Right renal cortex interstitium (tissue), 3 donors: ENCODE measurements at places on chromosomes 6 and 20. TPM values are rescaled to one million over a fixed set of nuclear protein-coding genes. Genes with fewer than 3 reads are reported as not detected.

The ANGPT4 gene
- polyA plus RNA-seq = 0.50 TPM

The RNF39 gene
- 1.7 TPM for polyA plus RNA-seq

The ZSCAN16 gene
- polyA plus RNA-seq = 15.0 TPM

The FOXA2 gene
- not detected for polyA plus RNA-seq

The DEFB115 gene
- polyA plus RNA-seq = not detected

The SERINC3 gene
- 76.0 TPM for polyA plus RNA-seq

The KHDC1L gene
- polyA plus RNA-seq = 0.69 TPM

The STX11 gene
- 0.69 TPM for polyA plus RNA-seq

The EBF4 gene
- 22.8 TPM for polyA plus RNA-seq

The IMPG1 gene
- polyA plus RNA-seq = 1.9 TPM

The PRKN gene
- 8.3 TPM for polyA plus RNA-seq

The FAM184A gene
- 10.2 TPM for polyA plus RNA-seq

The TMEM244 gene
- polyA plus RNA-seq = not detected

GRCh38 chr6:139801571-139802321 lies 427.3 kb upstream of the CITED2 start:
- DNase-seq = no peak

GRCh38 chr20:62448038-62448437 lies 20.7 kb upstream of the RBBP8NL start:
- DNase-seq = no peak

- DNase-seq = no peak
These were observed 52.3 kb upstream of the L3MBTL3 start for GRCh38 chr6:129966125-129966524.

DNA sequence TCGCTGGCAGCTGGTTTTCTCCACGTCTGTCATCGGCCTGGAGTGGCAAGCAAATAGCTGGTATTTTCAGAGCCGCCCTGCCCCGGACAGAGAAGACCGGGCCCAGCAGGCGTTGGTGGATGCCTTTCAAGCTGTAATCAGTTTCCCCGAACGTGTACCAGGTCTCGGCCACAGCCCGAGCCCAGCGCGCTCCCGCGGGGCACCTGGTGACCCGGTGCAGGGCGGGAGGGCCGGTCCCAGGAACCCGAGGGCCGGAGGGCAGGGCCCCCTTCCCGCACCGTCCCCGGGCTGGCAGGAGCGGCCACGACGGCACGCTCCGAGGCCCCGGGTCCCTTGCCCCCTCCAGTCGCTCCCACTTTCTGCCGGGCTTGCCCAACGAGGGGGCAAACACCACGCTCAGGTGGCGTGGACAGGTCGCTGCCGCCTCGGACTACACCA lies 348 bp upstream of the PYGB start:
- DNase-seq = no peak

DNA sequence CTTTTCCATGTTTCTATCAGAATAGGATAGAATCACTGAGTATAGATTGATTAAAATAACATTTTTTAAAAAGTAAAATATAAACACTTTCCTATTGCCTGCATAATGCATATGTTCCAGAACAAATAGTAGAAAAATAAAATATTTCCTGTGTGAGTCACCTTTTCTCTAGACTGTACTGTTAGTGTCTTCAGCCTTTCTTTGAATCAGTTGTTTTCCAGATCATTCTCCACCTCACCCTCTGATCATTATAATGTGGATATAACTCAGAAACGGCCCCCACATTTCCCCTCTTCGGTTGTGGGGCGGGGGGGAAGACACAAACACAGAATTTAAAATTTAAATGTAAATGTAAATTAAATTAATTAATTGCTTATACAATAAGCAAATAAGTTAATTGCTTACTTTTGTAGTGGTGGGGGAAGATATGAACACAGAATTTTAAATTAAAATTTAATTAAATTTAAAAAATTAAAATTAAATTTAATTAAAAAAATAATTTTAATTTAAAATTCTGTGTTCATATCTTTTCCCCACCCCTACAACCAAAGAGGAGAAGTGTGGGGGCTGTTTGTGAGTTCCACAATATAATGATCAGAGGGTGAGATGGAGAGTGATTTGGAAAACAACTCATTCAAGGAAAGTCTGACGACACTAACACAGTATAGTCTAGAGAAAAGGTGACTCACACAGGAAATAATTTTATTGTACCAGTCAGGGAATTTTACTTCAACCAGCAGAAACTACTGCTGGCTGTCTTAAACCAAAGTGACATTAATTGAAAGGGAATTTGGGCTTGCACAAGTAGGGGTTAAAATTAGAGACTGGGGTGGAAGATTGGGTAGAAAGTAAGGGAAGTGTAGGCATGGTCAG lies 37.1 kb upstream of the PROKR2 start:
- no peak for DNase-seq

- DNase-seq = no peak
These were observed 6.8 kb upstream of the POU3F2 start for GRCh38 chr6:98827295-98828159.

DNA sequence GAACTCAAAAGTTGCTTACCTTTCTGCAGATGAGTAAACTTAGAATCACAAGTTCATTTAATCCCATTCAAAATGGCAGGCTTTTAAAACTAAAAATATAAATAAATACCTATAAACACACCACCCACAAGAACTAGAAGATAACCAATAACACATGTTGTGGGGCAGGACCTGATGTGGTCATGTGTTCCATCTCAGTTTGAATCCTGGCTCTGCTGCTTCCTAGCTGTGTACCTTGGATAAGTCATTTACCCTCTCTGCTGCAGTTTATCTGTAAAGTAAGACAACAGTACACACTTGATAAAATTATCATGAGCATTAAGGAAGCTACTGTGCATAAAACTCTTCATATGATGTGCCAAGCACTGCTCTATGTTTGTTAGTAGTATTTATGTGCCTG lies 22.0 kb downstream of the TRIM27 start:
- no peak for DNase-seq

DNA sequence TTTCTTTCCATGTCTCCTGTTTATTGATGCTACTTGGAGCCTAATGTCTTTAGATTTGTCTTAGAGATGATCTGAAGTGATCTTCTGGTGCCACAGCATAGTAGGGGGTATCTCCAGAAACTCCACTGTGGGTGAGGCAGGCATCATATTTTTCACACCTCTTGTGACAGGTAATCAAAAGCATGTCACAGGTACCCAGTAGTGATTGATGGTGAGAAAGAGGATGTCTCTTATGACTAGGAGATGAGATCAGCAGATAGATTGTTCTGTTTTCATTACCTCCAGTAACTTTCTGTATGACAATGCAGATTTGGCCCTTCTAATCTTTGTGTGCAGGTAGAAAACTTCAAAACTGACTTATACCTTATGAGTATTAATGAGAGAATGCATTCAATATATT lies 13.5 kb downstream of the NCOA7 start:
- DNase-seq = no peak

- DNase-seq = no peak
These were observed 1111.4 kb upstream of the CITED2 start for GRCh38 chr6:140485740-140486449.

- DNase-seq = no peak
These were observed 53.8 kb downstream of the PRND start for GRCh38 chr20:4775322-4776078.

DNA sequence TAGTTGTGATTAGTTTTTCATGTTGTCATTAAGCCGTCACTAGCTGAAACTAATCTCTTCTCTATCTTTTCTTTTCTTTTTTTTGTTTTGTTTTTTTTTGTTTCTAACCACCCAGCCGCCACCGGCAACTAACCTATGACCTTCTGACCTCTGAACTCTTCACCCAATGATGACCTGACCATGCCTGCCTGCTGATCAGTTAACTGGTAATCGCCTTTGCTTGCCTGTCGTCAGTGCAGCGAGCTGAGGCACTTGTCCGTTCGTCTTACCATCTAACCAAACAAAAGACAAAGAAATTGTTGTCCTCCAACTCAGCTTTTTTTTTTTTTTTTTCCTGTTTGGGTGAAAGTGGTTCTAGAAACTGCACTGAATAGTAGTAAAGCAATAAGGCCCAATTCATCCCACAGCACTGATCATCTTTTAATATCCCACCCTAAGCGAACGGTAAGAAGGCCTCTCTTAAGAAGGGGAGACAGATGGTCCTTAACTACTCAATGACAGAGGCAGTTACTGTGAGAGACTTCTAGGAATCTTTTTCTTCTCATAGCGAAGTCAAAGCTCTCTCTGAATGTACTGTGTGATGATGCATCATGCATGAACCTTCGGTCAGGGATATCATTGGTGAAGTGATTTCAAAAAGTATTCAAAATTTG lies 156.2 kb downstream of the QKI start:
- no peak for DNase-seq

DNA sequence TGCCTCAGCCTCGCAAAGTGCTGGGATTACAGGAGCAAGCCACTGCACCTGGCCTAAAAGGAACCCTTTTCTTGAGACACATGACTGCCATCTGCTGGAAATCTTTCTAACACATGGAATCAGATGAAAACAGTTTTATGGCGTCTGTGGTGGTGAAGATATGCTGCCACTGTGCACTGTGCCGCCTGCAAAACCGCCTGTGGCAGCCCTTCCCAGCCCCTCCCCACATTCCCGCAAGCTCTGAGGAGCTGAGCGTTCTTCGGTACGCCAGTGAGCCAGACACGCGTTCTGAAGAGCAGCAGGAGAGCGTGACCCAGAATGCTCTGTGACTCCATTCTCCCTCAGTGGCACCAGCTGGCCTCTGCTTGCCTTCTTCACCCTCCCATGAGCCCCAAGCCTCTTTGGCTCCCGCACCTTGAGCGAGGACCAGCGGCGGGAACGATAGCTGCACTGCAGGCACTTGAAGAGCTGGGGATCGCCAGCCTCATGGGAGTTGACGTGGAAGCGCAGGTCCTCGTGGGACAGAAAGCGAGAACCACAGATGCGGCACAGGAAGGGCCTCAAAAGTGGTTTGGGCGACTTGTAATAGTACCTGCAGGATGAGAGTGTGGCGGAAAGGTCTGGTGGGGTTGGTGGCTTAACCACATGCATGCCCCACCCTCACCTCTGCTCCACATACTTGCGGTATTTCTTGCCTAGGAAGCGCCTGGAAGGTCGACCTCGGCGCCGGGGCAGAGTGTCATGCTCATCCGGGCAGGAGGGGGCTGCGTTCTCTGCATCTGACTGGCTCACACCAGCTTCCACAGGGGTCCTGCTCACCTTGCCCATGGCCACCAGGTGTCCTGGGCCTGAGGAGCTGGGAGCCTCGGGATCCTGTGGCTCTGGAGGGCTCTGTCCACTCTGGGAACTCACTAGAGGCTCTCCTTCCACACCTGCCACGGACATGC lies 8.7 kb downstream of the ZNF335 start:
- no peak for DNase-seq

DNA sequence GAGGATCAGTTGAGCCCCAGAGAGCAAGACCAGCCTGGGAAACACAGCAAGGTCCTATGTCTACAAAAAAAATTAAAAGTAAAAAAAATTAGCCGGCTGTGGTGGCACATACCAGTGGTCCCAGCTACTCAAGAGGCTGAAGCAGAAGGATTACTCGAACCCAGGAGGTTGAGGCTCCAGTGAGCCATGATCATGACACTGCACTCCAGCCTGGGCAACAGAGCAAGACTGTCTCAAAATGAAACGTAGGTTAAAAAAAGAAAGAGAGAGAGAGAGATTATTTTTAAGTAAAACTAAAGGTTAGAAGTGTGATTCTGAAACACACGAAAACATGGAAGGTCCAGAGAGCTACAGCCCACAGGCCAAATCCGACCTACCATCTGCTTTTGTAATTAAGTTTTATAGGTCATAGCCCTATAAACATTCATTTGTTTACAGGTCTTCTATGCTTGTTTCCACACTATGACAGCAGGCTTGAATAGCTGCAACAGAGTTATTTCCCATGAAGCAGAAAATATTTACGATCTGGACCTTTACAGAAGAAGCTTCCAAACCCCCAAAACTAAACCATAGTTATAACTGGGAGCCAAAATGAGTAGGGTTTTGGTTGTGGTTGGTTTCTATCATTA lies 279.7 kb downstream of the GMDS start:
- DNase-seq = no peak

DNA sequence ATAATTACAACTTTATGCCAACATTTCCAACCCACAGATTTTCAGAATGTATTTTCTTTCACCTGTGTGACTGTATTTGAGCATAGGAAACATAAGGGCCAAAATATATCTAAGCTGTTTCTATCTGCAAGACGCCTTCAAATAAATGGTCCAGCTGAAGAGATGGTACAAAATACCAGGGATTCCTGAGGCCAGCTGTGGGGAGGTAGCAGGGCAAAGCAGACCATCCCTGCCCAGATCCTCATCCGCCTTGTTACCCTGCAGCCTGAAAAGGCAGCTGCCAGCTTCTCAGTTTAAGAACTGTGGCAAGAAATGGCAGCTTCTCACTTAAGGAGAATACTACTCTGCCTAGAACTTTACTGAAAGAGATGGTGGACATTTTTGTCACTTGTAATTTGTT lies 143.3 kb downstream of the KHDC1L start:
- DNase-seq = no peak

GRCh38 chr6:111192911-111193555 lies 105.7 kb downstream of the SLC16A10 start:
- DNase-seq = no peak

- no peak for DNase-seq
These were observed 50.4 kb downstream of the GNAS-AS1 start for GRCh38 chr20:58800134-58800871.

DNA sequence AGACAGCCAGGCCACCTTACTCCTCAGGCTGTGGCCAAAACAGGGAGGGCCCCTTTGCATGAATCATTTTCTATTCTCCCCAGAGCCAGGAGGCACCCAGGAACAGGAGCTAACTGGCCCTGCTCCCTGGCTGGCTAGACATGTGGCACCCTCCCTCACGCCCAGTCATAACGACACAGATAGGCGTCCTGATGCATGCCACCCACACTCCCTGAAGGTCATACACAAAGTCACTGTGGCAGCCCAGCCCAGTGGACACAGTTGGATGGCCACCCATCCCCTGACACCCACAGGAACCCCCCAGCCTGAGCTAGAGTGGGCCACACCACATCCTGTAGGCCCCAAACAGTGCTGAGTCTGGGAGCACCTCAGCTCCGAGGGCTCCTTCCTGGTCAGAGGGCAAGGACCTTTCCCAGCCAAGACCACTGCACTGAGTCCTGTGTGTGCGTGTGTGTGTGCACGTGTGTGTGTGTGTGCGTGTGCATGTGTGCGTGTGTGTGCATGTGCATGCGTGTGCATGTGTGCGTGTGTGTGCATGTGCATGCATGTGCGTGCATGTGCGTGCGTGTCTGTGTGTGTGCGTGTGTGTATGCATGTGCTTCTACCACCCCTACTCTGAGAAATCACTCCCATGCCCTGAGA lies 21.6 kb downstream of the TFEB start:
- DNase-seq = no peak

- no peak for DNase-seq
These were observed 195.6 kb downstream of the PREX1 start for GRCh38 chr20:48632017-48632824.

GRCh38 chr6:3624250-3625136 lies 127.0 kb downstream of the PXDC1 start:
- no peak for DNase-seq

DNA sequence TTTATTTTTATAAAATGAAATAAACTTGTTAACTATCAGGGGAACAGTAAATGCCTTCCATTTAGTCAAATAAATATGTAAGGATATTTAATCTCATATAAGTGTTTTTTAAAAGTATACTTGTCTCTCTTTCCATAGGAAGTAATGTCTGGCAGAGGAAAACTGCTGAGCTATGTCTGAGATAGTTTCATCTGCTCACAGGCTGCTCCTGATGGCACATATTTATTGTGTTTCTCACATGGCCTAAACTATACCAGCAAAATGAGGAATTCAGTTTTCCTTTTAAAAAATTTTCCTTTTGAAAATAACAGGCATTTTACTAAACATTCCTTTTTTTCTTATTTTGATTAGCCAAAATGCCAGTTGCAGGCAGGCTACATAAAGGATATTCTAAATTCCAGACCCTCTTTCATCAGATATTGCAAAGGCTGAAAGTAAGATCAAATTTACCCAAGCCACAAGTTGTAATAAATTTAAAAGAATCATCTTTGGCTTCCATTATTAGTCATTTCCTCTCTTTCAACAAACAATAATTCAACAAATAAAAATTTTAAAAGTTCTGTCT lies 60.1 kb upstream of the RNF146 start:
- DNase-seq = no peak
